Activated CD4-positive, alpha-beta T cell treated with anti-CD3 and anti-CD28 coated beads, Interleukin-2, amount 50 U/mL, for 24 hours (primary cell): ENCODE measurements at places on chromosomes 7 and 10.

DNA sequence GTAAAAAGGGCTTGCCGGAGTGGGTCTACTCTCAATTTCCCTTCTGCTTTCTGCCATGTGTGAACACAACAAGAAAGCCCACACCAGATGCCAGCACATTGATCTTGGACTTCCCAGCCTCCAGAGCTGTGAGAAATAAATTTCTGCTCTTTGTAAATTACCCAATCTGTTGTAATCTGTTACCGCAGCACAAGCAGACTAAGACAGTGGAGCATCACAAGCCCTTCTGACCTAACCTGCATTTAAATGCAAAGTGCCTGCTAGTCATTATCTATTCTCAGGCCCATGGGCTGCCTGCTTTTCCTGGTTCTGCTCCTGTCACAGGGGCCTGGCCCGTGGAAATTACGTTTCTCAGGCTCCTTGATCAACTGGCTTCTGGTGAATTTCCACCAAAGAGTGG, 199.3 kb upstream of the AUTS2 start:
- DNase-seq: no peak

GRCh38 chr7:100493476-100494264, 9.9 kb downstream of the NYAP1 start:
- no peak for DNase-seq

- no peak for DNase-seq
These were observed 139.8 kb upstream of the RET start for GRCh38 chr10:42937048-42937447.

GRCh38 chr7:47741984-47742383, 160.1 kb upstream of the TNS3 start:
- no peak for DNase-seq

- no peak for DNase-seq
These were observed 222.0 kb downstream of the TWIST1 start for GRCh38 chr7:18895456-18895855.

DNA sequence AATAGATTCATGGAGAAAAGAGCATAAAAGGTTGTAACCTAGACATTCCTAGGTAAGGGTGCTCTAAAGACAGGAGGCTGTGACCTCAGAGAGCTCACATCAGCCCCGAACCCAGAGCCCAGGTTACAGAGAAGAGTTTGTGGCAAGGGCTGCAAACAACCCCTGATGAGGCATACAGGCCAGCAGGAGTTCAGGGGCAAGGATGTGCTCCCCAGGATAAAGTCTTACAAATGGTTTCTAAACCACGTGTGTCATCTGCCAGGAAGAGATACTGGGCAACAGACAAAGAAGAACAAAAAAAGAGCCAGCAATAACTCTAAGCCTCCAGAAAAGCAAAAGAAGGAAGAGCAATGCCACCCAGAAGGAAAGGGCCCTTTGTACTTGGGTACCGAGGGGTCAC, 27.7 kb downstream of the NCAPG2 start:
- DNase-seq: no peak

GRCh38 chr7:81990395-81990794, 220.5 kb upstream of the HGF start:
- no peak for DNase-seq

DNA sequence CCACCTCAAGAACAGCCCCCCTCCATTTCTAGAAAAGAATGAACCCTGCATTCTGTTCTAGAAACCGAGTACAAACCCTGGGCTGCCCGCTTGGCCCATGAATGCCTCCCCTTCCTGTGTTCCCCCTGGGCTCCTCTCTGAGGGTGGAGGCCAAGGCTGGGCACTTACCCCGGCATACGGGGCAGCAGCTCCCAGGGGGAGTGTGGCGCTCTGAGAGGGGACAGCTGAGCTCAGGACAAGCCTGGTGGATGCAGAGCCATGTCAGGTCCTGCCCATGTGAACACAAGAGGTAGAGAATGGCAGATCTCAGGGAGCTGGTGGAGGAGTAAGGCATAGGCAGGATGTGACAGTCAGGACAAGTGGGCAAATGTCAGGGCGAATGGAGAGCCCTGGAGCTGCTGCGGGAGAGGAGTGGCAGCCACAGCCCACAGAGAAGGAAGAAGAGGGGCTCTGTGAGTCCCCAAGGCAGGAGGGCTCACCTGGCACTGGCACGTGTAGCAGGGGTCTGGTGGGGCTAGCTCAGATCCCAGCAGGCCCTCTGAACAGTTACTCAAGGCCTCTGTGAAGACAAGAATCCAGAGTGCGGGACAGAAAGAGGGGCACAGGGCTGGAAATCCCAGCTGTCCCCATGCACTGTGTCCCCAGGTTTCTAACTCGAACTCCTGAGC, 18.9 kb downstream of the ATP6V1F start:
- no peak for DNase-seq

DNA sequence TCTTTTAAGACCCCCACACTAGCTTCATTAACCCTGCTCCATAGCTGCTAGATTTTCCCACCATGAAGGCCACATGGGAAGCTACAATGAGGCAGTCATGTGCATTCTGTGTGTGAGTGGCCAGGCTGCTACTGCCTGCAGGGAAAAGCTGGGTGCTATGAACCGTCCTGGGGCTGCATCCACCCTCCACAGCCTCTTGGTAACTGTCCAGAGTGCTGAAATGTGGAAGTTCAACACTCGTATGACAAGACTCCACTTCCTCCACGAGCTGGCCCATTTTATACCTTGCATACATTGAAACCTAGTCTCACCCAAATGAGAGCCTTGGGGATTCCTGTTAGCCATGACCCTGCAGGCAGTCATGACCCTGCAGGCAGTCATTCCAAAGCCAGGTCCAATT, 59.4 kb downstream of the CUZD1 start:
- no peak for DNase-seq

GRCh38 chr7:12422554-12423320, 19.1 kb upstream of the VWDE start:
- DNase-seq: no peak

GRCh38 chr7:78284945-78285344, 486.4 kb downstream of the PHTF2 start:
- no peak for DNase-seq

DNA sequence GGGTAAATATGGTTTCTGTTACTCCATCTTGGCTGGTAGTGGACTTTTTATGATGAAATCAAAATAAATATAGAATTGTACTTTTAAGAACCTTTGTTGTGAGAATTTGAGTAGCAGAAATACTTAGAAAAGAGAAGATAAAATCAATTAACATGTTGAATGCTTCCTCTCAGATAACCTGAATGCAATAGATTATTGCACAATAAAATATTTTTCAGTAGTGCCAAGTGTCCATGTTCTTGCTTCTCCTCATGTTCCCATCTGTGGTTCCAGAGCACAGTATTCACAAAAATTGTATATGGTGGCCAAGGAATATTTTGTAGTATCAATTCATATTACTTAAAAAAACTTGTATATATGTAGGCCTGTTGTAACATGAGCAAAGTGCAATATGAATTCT, 45.9 kb upstream of the IFRD1 start:
- DNase-seq: no peak

GRCh38 chr7:25656581-25657026, 428.3 kb upstream of the NPVF start:
- DNase-seq: no peak

GRCh38 chr10:66259836-66260235, 666.0 kb upstream of the LRRTM3 start:
- DNase-seq: no peak

- no peak for DNase-seq
These were observed 2.7 kb upstream of the AOAH start for GRCh38 chr7:36726806-36727503.

DNA sequence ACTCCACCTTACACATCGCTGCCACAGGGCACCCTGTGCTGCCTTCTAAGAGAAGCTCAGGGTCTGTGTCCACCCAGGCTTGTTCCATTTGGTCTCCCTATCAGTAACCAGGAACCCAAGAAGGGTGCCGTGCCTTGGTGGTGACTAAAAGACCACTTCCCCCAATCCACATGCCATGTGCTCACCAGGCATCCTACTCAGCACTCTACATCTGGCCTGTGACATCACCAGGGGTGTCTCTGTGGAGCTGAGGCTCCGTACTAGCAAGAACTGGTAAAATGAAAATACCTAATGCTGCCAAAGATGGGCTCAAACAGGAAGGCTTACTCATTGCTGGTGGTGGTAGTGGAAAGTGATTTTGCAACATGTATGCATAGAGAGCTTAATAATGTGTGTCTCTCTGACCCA, 19.0 kb upstream of the C10orf71 start:
- no peak for DNase-seq

- no peak for DNase-seq
These were observed 140.4 kb upstream of the BMPER start for GRCh38 chr7:33764752-33765451.

DNA sequence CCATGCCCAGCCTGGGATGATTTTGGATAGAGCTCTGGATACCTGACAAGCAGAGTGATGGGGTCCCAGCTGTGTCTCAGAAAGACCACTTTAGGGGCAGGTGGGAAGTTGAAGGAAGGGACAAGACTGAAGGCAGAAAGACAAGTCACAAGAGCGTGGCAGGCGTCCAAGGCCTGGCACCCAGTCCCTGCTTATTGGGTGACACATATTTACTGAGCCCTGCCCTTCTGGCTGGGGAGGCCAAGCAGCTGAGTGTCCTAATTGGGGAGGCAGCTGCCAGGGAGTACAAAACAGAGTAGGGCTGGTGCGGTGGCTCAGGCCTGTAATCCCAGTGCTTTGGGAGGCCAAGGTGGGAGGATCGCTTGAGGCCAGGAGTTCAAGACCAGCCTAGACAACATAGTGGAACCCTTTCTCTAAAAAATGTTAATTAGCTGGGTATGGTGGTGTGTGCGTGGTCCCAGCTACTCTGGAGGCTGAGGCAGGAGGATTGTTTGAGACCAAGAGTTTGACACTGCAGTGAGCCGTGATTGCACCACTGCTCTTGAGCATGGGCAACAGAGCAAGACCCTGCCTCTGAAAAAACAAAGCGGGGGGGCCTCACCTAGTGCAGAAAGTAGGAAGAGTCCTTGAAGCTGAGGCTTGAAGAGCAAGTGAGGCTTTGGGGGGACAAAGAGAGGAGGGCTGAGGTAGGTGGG, 53.0 kb upstream of the GTF2I start:
- no peak for DNase-seq

DNA sequence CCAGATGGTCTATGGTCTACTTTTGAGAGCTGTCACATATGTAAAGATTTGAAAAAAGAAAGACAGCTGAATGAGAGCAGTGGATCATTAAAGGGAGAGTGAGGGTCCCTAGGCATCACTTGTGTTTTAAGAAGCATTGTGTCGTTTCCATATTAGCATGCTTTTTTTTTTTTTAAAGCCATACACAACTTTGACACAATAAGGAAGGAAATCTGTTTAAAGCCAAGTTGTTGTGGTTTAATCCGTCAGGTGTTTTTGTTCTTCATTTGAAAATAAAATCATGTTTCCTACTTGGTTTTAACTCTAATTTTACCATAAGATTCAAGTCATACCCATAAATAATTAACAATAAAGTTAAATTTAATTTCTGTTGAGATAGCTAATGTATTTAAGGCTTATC, 53.5 kb downstream of the MDFIC start:
- DNase-seq: no peak

DNA sequence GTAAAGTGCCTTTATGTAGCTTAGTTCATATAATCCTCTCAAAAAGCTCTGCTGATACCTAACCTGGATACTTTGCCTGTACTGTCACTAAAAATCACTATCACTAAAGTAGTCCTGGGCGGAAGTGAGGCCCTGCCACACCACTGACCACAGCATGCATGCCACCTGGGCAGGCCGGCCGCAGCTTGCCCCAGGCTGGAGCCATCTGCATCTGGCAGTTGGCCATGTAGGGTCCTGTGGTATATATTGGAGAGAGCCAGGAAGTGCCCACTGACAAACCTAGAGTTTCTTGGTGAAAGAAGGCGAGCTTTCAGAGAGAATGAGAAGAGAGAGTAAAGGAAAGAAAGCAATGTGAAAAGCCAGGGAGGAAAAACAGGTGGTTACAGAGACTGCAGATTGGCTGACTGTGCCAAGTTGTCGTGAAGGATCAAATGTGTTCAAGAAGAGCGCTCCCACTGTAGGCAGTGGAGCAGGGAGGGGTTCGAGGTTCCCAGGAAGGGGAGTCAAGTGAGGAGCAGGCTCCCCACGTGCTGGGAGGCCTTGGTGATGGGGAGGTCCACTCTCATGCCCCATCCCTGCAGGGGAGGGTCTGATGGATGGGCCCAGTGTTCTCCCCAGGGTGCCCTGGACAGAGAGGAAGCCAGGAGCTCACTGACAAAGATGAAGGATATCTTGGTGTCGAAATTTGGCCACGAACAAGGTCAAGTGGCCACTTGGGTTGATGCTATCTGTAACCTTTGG, 13.6 kb downstream of the LOXL4 start:
- no peak for DNase-seq

DNA sequence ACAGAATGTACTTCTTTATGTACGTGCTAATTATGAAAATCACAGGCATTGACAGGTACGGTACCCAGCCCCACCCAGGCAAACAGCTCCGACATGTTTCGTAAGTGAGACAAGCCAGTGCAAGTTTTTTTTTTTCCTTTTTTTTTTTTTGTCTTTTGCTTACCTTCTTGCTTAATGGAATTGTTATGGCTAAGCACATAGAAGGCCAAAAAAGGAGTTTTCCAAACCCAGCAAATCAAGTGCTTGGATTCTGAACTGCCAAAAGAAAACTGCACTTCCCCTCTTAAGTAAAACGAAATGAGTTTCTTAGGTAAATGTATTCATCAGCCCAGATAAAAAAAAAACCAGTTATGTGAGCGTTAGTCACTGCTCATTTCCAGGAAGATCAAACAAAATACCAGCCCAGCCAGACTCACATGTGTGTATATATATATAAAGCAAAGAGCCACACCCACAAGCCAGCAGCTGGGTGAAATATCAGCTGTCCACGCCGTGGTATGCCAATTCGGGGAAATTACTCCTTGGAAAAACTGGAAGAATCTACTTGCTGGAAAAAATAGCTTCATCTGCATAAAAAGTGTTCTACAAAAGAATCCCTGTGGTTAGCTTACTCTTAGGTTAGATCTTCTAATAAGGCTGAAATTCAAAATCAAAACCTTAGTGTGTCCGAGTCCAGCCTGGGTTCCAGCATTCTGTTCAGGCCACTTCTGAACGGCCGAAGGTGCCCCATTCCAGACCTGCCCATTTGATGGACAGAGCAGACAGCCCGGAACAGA, 8.0 kb downstream of the KLF6 start:
- DNase-seq: no peak

DNA sequence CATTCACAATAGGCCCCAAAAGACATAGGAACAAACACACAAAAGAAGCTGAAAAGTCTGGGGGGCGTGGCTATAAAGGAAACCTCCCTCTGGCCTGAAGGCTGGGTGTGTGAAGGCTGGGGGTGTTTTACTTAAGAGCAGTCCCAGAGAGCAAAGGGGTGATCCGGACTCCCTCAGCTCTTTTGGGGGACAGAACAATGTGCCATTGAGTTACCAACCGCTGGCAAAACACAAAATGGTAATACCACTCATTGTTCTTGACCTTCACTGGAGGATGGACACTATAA, 189.0 kb downstream of the COBL start:
- DNase-seq: no peak

- no peak for DNase-seq
These were observed 307.3 kb downstream of the CAMK1D start for GRCh38 chr10:12656518-12657142.

DNA sequence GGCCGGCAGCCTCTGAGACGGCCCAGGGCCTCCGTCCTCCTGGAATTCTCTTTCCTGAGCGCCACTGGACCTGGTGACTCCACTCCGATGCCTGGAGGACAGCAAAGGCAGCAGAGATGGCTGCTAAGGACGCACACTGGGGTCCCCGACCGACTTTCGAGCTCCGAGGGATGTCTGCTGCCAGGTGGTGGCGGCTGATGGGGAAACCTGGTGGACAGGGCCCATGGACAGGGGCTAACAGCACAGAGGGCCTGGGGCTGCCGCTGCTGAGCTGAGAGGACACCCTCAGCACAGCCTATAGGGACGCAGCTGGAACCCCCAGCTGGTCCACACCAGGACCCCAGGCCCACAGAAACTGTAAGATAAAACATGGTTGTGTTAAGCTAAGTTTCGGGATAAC, 366.3 kb downstream of the DNAJB6 start:
- no peak for DNase-seq
